NCI-H1417 treated with DMSO at 0.1 percent for 48 hours (cell line): ENCODE measurements at places on chromosomes 6 and 20.
A peak's percentile ranks its signal among the peaks of the same experiment; 100 is the strongest.

DNA sequence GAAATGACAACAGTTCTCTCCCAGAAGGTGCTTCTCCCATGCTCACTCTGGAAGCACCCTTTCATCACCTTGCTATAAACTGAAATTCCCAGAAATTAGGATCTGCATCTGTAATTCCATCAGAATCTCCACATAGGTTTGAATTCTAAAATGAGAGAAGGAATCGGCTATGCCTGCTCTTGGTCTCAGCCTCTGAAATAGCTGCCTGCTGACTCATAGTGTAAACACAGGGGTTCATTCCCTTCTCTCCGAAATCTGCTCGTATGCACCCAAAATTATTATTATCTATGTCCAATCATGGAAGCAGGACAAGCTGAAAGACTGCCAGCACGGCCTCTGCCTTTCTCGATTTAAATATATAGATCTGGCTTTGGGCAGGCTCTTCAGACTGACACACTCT, 74.6 kb upstream of the TAB2 start:
- DNase-seq, result no peak

- DNase-seq, result no peak
Observed at GRCh38 chr6:41191569-41191968, 9.4 kb downstream of the TREML2 start.

GRCh38 chr6:35415065-35415891, 36.9 kb upstream of the FANCE start:
- DNase-seq, result peak; percentile 13

- no peak for DNase-seq
Observed at GRCh38 chr6:9399916-9400315, 964.6 kb upstream of the SLC35B3 start.

DNA sequence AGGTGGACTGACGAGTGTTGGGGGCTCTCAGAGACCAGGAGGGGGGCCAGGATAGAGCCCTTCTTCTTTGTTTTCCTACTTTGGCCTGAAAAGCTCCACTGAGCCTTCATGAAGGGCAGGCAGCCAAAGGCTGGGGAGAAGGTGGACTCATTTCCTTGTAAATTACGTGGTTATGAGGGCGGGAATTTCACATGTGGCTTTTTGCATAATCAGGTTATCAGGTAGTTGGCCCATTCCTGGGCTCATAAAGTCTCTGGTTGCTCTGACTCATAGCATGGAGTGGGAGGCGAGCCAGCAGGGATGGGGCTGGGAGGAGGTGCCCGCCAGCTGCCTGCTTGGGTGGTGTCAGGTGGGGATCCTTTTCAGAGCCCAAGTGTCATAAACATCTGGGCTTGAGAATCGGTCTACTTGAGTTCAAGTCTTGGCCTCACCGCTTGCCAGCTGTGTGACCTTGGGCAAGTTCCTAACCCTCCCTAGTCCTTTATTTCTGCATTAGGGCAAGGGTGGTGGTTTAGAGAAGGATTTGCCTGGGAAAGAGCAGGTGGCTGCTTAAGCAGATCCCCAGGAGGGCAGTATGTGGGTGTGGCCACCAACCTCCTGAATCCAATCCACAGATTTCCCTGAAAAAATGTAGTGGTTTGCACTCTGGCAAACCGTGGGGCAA, 26.5 kb upstream of the RNF24 start:
- DNase-seq, result no peak

GRCh38 chr20:34328928-34329677, 25.9 kb upstream of the AHCY start:
- DNase-seq, result no peak

- DNase-seq, result no peak
Observed at GRCh38 chr6:10976571-10976970, 67.5 kb downstream of the ELOVL2 start.

DNA sequence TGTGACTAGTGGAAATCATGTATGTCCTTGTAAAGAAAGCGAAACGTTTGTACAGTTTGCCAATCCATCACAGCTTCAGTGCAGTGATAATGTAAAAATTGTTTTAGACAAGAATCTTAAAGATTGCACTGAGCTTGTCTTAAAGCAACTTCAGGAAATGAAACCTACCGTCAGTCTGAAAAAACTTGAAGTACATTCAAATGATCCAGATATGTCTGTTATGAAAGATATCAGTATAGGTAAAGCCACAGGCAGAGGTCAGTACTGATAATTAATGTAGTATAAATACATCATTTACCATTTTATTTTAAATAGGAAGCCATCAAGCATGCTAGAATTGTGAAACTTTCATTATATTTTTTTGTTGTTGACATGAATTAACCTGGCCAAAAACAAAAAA, 60.9 kb upstream of the SMIM8 start:
- no peak for DNase-seq

DNA sequence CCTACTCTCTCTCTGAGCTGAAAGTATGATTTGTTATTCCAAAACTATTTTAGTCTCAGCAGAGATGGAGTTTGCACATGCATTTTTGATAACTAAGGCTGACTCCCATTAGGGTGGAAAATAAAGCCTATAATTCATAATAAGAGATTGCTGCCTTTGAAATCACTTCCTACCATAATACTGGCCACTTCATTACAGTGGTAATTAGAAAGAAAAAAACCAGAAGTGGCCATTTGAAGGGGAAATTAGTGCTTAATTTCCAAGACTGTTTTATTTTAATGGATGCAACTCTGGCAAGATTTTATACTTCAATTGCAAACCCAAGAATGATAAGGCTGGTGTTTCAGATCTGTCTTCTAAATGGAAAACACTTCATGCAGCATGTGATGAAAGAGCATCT, 43.4 kb downstream of the SLC35B3 start:
- DNase-seq, result no peak

DNA sequence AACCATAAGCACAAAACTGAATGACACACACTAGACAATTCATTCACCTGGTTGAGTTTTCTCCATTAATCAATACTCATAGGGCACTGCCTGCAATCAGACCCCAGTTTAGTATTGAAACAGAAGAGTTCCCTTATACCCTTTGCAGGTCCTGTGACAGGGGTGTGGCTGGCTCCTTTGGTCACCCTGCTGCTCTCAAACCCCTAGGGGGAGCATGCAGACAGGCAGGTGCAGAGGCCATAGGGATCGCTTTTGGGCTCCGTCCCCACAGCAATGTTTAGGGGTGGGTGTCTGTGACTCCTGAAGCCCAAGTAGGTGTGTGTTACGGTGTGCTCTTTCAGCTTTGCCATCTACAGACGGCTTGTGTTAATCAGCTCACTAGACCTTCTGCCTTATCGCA, 210.4 kb downstream of the CENPW start:
- no peak for DNase-seq

DNA sequence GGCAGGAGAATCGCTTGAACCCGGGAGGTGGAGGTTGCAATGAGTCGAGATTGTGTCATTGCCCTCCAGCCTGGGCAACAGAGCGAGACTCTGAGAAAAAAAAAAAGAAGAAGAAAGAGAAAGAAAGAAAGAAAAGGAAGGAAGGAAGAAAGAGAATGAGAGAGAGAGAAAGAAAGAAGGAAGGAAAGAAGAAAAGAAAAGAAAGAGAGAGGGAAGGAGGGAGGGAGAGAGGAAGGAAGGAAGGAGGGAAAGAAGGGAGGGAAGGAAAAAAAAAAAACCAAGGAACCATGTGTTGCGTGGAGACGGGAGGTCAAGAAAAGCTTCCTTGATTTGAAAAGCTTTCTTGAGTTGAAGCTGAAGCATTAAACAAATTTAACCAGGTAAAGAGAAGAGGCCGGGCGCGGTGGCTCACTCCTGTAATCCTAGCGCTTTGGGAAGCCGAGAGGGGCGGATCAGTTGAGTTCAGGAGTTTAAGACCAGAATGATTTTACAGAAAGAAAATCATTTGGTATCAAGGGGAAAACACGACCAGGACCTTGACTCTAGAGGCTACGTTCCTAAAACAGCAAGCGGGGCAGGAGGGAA, 90.5 kb upstream of the PRSS16 start:
- DNase-seq, result no peak

GRCh38 chr6:120478650-120479049, 855.6 kb downstream of the TBC1D32 start:
- DNase-seq, result no peak

DNA sequence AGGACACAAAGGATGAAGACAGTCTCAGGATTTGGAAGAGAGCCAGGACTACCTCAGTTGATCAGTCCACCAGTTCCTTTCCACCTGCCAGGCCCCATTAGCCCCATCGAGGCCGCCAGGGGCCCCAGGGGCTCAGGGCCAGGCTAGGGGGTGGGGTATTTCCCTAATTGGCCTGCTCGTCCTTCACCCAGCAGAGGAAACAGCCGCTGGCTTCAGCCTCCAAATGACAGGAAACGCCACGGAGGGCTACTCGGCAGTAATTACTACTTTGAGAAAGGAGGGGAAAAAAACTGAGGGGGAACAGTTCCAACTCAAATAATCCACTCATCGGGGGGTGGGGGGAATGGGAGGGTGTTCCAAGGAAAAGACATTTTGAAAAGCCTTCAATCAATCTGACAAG, 42.7 kb downstream of the MAFB start:
- peak; percentile 77 for DNase-seq

DNA sequence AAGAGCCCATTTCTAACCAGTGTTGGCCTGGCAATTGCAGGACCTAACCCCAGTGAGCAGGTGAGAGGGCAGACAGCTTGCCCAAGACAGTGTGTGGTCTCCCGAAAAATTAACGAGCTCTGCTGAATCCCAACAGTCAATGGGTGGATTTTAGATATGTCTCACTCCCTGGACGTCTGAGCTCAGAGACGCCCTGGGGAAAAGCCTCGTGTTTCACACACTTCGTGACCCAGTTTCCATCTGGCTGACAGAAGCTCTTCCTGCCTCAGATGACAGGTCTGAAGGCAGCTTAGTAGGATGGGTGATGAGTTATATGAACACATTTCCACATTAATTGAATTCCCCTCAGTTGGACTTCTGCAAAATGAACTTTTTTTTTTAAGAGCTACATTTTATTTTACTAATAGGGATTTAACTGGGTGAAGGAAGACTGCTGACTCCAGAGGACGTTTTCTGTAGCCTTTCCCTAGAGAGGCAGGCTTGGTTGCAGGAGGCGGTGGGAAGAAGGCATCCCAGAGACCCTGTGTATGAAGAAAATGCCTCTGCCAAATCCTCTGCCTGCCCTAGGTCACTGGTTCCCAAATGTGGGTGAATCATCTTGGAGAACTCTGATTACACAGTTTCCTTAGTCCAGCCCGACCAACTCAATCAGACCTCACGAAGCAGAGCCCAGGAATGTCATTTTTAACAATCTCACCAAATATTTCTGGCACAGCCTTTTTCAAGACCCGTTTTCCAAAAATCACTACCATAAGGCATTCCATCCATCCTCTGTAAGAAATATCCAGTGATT, 71.7 kb upstream of the LY86 start:
- DNase-seq, result no peak

GRCh38 chr6:104638841-104639290, 220.9 kb downstream of the HACE1 start:
- DNase-seq, result no peak

- DNase-seq, result no peak
Observed at GRCh38 chr6:77025736-77026223, 437.5 kb downstream of the HTR1B start.

- no peak for DNase-seq
Observed at GRCh38 chr20:19775353-19776253, 17.5 kb downstream of the RIN2 start.

- DNase-seq, result no peak
Observed at GRCh38 chr6:8803181-8803760, 367.9 kb upstream of the SLC35B3 start.

- DNase-seq, result no peak
Observed at GRCh38 chr6:166616261-166617238, 10.5 kb downstream of the RPS6KA2 start.

DNA sequence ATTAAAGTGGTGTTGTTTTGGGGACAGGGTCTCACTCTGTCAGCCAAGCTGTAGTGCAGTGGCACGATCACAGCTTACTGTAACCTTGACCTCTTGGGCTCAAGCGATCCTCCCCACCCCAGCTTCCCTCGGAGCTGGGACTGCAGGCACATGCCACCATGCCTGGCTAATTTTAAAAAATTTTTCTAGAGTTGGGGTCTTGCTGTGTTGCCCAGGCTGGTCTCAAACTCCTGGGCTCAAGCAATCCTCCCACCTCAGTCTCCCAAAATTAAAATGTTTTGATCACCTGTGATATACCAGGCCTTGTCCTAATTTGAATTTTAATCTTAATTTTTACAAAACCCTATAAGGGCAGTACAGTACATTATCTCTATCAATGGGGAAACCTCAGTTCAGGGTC, 25.5 kb downstream of the ACOT13 start:
- DNase-seq, result no peak

DNA sequence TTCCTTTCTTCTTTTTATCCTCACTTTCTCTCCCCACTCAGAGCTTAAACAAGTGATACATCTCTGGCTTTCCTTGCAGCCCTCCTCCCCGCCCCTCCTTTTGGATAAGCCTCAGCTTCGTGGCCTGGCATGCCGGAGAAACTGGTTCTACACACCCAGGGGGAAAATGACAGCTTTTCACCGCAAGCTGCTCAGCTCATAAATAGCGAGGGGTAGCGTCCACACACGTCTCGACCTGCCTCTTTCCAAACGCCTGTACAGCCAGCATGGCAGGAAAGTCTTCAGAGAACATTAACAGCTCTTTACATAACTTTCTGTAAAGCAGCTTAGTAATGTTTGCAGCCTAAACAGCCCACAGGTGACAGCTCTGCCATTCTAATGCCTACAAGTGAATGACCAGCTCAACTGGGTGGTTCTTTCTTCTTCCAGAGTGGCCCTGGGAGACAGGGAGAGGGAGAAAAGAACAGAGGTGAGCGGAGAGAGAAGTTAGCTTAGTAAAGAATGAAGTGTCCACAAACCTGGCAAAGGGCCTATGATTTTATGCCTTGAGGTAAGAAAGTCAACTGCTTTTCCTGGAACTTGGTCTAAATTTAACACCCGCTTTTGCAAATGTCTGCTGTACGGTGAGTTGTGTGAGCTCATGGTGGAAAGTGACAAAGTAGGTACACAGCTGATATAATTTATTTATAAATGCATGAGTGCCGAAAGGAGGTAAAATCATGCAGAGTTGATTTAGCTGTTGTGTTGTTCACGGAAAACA, 251.5 kb downstream of the TFAP2A start:
- no peak for DNase-seq

GRCh38 chr6:139623372-139623771, 248.9 kb upstream of the CITED2 start:
- no peak for DNase-seq

GRCh38 chr6:69693762-69694161, 103.0 kb downstream of the LMBRD1 start:
- no peak for DNase-seq

DNA sequence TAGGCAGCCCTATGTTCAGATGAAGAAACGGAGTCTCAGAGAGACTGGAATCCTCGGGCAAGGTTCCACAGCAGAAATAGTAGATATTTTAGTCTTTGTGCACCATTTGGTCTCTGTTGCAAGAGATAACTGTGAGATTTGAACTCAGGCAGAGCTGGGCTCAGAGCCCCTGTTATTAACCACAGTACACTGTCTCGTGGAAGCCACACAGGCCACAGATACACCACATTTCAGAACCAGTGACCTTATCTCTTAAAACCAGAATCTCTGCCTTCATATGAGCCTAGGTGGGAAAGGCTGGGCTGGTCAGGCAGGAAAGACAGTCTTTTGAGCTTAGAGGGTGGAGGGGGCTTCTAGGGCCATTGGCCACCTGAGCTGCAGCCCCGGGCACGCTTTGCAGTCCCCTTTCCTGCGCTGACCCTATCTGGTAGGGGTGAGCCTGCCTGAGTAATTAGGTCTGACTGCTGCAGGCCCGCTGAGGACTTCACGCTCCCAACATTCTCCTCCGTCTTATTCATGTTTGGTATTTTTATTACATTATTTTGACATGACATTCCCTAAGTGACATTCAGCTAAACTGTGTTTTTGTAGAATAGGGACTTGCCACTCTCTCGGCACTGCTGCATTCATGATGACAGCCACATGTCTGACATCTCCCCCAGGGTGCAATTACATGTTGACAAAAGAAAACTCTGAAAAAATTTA, 71.1 kb downstream of the KCNB1 start:
- no peak for DNase-seq

- no peak for DNase-seq
Observed at GRCh38 chr6:145026267-145026679, 709.0 kb downstream of the EPM2A start.
